ENCODE measurements at places on chromosomes 16 and 17.

DNA sequence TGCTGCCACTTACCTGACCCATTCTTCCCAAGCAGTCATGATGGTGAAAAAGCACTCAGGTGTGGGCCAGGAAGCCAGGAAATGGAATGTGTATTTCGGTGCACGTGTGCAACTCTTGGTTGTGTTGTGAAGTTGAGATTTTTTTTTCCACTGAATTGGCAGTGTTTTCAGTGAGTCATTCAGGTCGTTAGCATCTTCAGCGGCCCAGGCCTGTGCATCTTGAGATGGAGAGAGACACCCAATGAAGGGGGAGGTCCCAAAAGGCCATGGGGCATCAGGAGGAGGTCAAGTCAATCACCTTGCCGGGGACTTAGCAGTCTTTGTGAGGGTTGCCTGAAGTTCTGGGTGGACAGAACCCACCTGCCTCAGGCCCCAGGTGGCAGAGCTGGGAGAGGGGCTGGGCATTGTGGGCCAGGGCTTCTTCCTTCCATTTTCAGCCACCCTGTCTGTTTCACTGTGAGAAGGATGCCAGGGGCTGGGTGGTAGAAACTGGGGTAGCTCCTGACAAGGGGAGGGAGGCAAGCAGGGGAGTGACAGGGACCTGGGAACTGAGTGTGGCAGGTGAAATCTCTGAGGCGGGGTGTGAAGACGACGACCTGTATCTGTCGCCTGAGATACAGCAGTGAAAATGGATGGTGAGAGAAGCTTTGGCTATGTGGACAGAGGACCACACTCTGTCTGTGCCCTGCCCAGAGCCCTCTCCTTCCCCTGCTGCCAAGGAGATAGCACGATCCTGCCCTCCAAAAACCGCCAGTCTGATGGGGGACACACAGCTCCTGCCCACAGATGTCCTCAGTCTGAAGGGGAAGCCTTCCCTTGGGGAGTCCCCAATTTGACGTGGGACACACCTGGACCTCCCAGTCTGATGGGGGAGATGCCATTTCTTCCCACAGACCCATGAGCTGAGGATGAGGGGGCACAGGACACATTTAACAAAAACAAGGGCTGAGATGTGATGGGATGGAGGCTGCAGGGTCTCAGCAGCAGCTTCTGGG is 11.9 kb downstream of the TBKBP1 start:
- DNase-seq, result no peak

DNA sequence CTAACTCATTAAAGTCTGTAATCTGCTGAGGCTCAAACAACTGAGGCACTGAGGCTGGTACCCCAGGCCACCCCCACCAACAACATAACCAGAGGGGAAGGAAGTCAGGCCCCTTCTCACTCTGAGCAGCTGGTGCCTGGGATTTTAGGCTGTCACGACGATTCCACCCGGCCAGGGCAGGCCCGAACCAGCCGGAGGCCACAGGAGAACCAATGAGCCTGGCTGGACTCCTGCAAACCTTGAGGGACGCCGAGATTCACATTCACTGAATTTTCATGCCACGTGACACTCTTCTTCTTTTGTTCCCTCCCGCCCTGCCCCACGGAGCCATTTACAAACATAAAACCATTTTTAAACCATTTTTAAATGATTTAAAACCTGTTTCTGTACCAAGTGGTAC is 48.1 kb downstream of the RPH3AL start:
- DNase-seq, result no peak

DNA sequence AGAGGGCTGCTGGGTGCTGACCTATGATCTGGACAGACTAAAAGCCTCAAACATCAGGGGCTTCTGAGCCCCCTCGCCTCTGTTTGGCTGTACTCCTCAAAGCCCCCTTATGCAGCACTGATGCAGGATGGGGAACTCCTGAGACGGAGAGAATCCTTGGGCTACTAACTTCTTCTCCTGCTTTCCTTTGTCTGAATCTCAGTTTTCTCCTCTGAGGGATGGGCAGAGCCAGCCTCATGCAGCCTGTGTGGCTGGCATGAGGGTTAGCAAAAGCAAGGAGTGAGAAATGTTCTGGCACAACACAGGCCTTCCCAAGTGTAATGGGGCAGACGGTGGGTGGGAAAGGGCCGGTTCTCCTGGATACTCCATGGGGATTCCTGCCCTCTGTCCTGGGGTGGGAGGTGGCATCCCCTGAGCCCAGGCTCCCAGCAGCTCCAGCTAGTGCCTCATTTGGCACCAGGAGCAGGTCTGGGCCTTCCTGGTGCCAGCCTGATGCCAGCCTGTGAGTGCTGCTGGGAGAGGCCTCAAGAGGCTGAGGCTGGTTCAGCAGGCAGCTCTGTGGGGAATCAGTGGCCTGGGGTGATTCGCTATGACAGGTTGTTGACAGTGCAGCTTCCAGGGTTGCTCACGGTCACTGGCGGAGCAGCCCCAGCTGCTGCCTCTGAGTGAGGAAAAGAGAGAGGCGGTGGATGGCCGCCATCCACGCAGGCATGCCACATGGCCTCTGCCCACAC is 4.0 kb upstream of the BRD7 start:
- DNase-seq, result no peak

- DNase-seq, result no peak
Measured at GRCh38 chr17:45139533-45139920, 4.0 kb downstream of the ACBD4 start.

- no peak for DNase-seq
Measured at GRCh38 chr16:8644211-8645140, 23.0 kb downstream of the METTL22 start.

- DNase-seq, result no peak
Measured at GRCh38 chr17:35046740-35047283, 16.7 kb downstream of the RFFL start.
